ENCODE measurements at places on chromosomes 11 and 22.

DNA sequence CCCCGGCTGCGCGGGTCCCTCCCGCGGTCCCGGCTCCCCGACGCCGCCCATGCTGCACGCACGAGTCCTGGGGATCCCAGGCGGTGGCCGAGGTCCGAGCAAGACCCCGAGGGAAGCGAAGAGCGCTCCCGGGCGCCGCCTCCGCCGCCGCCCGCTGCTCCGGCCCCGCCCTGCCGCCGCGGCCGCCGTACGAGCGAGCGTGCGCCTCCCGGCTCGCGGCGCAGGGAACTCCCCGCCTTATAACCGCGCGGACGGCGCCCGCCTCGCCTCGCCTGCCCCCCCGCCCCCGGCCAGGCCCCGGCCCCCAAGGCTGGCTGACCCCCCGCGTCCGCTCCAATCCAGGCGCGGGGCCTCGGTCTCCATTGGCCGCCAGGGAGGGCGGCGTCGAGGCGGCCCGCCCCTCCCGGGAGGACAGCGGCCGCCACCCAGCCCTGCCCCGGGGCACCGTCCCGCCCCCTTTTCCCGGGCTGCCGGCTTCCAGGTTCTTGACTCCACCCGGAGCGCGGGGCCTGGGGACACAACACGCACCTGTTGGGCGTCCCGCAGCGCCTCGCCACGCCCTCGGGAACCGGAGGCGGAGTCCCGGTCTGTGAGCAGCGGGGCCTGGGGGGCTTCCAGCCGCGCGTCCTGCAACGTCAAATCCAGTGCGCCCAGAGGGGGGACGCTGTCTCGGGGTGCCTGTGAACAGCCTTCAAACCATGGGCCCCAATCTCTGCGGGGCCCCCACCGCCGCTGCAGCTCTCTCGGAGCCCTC, at the start of gene FADS3:
FADS3 (minus strand) TSS at position 215 of the 754 bp plus-strand sequence; CDS start at position 51, 164 bp downstream.
- peak; percentile 91 for DNase-seq

DNA sequence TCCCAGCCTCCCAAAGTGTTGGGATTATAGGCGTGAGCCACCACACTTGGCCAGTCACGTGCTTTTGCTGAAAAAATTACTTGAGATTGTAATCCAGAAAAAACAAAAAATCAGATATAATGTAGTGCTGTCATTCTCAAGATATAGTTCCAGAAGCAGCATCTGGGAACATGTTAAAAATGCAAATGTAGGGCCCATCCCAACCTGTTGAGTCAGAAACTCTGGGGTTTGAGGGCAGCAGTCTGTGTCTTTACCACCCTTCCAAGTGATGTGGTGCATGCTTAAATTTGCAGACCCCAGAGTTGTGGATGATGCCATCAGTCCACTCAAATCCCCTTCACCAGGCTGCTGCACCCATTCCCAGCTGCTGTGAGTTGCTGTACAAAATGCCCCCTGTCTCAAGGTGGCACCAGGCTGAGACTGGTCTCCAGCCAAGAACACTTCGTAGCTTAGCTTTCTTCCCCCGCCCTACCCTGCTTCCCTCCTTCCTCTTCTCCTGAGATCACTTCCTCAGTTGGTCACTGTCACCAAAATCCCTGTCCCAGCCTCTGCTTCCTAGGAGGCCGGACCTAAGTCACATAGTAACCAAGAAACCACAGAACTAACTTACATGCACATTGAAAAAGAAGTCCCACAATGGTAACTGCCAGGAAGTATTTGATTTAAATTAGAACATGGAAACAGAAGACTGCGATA, 18.2 kb upstream of the ARRB1 start:
- no peak for DNase-seq

GRCh38 chr11:73931039-73931645, 19.7 kb upstream of the DNAJB13 start:
- peak; percentile 88 for DNase-seq

GRCh38 chr11:1157645-1158591, at the start of gene MUC5AC:
MUC5AC (plus strand) TSS chr11:1157953; CDS start chr11:1158000, 47 bp downstream.
- DNase-seq, result peak; percentile 41

GRCh38 chr11:8709002-8709672, 26.5 kb downstream of the RPL27A start:
- DNase-seq, result no peak

GRCh38 chr11:18590571-18590970, 2.0 kb upstream of the UEVLD start:
- DNase-seq, result no peak

- peak; percentile 83 for DNase-seq
Observed at GRCh38 chr11:47373876-47374719, 4.2 kb downstream of the SPI1 start.

DNA sequence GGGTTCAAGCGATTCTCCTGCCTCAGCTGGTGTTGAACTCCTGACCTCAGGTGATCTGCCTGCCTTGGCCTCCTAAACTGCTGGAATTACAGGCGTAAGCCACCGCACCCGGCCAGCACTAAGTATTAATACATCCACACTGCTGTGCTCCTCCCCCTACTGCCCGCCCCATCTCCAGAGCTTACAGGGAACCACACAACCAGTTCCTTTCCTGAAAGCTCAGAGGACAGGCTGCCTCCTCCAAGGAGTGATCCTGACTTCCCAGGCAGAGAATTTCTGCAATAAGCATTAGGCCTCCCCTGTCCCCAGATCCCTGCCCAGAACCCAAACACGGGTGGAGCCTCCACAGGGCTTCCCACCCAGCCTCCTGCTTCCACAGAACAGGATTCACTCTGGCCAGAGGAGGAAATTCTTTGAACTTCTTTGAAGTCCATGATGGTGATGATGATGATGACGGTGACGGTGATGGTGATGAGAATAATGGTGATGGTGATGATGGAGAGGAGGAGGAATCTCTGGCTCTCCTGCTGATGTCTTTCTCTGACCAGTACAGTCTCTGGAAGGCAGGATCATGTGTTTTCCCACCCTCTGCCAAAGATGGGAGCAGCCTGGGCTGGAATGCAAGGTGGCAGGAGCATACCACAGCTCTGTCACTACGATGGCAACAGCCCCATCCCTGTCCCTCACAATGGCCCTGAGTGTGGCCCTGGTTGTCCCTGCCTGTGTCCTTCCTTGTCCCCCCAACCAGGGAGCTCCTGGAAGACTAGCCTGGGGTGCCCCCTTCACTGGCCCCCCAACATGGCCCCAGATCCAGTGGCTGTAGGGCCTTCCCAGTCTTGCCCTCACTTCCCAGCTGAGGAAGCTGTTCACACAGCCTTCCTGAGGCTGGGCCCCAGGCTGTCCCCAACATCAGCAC, 33.5 kb upstream of the CSNK1E start:
- peak; percentile 17 for DNase-seq

GRCh38 chr22:25101986-25102385, 97.7 kb upstream of the CRYBB3 start:
- DNase-seq, result no peak

- DNase-seq, result peak; percentile 100
Observed at GRCh38 chr22:19962909-19963806, 21.5 kb upstream of the TXNRD2 start.

GRCh38 chr11:68806931-68807844, 34.5 kb downstream of the CPT1A start:
- DNase-seq, result no peak

DNA sequence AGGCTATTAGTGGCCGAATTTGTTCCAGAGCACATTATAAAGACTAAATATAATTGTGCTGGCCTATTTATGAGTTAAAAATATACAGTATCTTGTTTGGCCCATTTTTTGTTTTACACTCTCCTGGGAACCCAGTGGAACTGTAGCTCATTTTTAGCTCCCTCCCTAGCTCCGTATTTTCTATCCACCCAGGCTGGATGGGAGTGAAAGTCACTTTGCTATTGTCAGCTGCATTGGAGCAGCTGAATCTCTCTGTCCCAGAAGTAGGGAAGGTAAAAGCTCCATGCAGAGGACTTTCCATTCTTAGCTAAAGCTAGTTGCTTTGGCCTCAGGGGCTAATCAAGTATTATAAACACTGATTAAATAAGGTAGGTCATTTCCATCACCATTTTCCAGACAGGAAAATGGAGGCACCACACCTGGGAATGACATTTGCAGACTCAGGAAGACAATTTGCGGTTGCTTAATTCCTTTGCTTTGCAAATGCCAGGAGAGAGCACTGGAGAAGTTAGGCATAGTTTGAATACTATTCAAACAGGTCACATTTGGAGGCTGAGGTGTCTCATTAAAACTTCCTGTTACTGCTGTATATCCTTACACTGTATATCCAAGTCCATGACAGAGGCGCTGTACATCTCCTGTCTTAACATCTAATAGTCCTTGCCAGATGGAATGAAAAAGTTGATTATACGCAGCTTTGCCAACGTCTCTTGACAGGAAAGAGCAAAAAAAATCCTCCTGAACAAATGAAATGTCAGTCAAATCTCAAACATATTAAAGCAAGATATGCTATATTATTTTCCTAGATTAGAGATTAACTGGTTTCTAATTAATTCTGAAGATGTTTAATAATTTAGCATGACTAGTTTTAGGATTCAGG, 338.1 kb upstream of the KIRREL3 start:
- DNase-seq, result no peak

DNA sequence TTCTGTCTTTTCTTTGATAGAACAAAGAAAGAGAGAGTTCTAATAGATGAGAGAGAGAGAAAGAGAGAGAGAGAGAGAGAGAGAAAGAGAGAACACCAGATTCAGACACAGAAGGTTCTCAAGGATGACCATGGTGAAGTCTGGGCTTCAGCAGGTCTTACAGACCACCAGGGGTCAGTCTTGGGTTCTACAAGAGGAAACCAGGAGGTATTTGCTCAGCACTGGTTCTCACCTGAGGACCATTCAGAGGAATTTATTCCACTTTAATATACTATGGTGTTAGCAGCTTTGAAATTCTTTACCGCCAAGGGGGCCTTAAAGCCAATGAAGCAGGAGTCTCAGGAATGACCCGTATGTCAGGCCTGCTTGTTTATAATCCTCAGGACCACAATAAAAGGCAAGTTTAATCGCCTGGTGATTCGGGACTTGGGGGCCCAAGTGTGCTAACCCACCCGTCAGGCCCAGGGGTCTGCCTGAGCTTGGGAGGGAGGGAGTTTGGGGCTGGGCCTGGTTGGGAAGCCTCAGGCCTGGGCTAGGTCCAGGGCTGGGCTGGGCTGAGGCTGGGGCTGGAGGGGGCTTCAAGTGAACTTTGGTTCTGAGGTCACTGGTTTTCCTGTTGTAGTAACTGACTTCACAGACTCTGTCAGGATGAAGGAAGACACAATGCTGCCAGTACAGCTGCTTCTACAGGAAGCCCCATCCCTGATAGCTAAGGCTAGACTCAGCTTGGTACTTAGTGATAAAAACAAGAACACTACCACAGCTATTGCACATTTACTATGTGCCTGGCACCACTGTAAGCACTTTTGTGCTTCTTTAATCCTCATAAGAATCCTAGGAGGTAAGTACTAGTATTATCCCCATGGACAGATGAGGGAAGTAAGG, 179.2 kb upstream of the ZBED5 start:
- DNase-seq, result peak; percentile 72

DNA sequence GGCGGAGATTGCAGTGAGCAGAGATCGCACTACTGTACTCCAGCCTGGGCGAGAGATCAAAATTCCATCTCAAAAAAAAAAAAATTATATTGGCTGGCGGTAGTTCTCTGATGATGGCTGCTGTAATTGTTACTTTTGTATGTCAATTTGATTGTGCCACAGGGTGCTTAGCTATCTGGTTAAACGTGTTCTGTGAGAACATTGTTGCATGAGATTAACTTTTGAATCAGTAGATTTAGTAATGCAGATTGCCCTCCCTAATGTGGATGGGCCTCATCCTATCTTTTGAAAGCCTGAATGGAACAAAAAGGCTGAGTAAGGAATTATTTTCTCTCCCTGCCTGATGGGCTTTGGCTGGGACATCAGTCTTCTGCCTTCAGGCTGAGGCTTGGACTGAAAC, 654.2 kb downstream of the OPCML start:
- no peak for DNase-seq

DNA sequence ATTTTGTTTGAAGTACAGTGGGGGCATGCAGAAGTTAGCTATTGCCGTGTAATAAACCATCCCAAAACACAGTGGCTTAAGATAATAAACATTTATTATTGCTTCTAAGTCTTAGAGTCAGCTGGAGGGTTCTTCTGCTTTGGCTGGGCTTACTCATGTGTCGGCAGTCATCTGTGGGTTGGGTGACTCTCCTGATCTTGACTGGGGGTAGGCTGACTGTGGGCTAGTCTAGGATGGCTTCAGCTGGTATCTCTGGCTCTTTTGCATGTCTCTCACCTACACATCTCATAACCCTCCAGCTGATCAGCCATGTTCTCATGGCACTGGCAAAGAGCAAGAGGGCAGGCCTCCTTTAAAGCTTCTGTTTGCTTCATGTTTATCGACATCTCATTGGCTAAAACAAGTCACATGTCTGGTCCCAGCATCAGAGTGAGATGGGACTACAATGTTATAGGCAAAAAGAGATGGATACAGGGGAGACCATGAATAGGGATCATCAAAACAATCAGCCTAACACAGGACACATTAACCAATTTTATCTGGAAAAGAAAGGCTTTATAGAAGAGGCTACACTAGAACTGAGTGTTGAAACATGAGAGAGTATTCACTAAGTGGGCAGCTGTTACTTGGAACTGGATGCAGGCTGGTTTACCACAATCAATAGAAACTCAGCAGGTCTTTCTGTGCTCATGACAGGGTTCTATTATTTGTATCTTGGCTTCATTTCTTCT, 5.1 kb downstream of the LRRC51 start:
- no peak for DNase-seq

DNA sequence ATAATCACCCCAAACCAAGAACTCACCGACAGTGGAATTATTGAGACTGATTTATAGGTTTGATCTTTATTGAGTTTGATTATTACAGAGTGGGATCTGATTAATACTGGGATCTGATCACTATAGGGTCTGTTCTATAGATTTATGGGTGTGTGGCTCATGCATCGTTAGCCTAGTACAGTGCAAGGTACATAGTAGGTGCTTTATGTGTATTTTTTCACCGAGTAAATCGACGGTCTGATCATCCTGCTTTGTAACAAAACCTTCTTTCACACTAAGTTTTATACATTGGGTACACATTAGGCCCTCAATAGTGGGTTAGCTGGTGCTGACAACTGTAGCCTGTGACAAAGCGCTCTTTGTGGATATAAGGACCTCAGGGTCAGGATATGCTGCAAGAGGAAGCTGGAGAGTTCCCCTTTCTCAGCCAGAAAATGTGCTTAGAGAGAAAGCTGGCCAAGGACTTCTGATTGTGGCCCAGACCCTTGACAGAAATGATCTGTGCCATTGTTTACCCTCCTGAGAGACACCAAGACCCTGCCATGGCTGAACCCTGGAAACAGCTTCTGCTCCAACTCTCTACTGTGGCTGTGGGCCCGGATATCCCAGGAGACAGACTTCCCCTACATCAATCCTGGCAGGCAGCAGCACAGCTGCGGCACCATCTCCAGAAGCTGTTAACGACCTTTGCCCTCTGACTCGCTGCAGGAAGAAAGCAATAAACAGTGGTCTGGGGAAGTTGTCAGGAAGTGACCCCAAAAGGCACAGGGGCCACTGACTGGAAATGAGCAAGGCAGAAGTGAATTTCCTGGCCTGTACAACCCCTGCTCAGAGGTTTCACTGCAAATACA, 16.1 kb upstream of the TPP1 start:
- peak; percentile 41 for DNase-seq

GRCh38 chr11:135033540-135033939, 621.5 kb upstream of the B3GAT1 start:
- DNase-seq, result no peak

- no peak for DNase-seq
Observed at GRCh38 chr11:134742224-134742612, 330.2 kb upstream of the B3GAT1 start.

Data from HT-29 (cell line).